ENCODE measurements at places on chromosomes 1 and 21.
A peak's percentile ranks its signal among the peaks of the same experiment; 100 is the strongest.

DNA sequence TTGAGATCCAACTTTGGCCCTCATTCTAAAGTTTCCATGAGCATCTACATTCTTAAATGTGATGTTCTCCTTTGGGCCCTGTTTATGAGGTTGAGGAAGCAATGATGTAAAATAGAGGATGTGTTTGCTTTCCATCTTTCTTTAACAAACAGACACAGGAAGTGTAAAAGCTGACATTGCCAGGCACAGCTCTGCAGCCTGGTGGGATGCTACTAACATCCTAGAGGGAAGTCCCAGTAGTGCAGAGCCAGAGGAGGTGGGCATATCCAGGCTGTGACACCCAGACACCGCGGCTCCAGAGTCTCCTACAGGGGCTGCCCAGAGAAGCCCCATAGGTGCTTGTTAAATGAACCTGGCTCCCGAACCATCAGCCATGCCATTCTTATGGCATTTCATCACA lies 16.2 kb downstream of the OLFML2B start:
- no peak for DNase-seq

DNA sequence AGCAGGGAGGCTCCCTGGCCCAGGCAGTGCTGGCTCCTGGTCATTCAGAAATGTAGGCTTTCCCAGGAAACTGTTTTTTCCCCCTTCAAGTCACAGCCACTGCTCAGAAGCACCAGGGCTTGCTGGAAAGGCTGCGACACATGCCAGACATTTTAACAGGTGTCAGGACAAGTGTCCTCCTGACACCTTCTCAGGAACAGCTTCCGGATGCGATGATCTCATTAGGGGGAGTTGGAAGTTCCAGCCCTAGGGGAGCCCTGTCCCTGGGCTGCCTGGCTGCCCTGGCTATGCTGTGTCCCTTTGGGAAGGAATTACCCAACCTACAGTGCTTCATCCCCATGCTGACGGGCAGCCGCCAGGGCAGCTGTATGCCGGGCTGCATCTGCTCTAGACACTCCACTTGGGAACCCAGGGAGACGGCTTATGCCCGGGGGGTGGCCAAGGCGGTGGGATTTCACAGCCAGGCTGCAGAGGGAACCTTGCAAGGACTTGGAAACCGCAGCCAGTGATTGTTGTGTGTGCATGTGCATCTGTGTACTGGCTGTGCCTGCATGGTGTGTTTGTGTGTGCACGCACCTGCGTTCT lies 41.8 kb downstream of the AJAP1 start:
- DNase-seq = no peak

GRCh38 chr1:199313444-199313843 lies 674.6 kb downstream of the PTPRC start:
- no peak for DNase-seq

GRCh38 chr1:71587961-71588360 lies 507.1 kb upstream of the ZRANB2 start:
- no peak for DNase-seq

DNA sequence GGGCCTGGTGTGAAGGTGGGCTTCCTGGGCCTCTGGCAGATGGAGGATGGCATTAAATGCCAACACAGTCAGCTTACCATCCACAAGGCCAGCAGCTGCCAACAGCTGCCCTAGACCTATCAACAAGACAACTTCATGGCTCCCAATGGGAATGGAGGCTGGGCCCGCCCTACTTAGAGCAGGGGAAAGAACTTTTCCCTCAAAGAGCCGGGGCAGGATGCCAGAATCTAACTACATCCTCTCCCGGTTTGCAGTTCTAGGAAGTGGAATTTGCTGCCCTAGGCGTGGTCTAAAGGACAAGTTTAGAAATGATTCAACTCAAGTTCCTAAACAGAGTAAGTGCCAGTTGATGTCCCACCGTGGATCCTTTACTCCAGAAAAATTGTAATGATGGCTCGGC lies 13.1 kb downstream of the ICMT start:
- DNase-seq = no peak

- no peak for DNase-seq
Measured at GRCh38 chr21:25891596-25891995, 156.8 kb downstream of the GABPA start.

GRCh38 chr1:53073868-53074311 lies 11.9 kb downstream of the PODN start:
- peak; percentile 50 for DNase-seq

DNA sequence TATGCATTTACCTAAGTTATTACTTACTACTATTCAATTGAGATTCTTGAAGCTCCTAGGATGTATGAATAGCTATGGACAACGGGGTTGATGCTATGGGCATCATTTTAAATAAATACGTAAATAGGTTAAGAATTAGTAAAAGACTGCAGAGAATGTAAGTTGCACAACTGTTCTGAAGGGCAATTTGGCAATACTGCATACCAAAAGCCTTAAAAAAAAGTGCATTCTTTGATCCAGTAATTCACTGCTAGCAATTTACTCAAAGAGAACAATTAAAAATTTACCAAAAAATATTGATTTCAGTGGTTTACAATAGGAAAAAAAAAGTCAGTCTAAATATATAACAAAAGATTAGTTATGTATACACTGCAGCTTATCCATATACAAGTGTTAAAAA lies 3.5 kb downstream of the ARPC5 start:
- DNase-seq = no peak

DNA sequence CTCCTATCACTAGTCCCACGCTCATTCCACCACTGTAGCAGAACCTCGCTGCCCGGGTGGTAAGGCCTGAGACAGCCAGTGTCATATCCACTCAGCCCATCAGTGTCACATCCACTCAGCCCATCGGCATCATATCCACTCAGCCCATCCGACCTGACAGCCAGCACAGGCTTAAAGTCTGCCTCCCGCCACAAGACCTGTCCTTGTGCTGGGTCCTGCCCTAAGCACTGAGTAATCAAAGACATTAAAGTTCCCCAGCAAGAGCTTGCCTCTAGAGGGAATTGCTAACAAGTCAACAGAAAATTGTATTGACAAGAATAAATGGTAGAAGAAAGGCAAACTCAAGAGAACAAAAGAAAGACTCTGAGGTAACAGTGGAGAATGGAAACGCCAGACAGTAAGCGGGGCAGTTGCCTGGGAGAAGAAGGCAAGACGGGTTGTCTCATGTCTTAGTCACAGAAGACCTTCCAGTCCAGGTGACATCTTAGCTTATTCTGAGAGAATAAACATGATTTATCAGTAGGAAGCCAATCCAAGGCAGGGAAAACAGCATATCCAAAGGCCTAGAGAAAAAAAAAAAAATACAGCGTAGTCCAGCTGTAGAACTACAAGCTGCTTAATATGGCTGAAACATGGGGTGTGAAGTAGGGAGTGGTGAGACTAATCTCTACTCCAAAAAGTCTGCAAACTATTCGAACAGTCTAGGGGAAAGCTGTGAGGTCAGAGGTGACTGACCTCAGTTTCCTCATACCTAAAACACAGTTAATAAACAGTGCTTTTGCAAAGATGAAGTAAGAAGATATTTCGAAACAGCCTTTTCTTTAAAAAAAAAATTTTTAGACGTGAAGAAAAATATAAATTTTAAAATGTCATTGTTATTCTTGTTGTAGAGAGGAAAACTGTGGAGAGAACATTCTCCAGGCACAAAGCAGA lies 1.1 kb downstream of the ITLN1 start:
- no peak for DNase-seq

DNA sequence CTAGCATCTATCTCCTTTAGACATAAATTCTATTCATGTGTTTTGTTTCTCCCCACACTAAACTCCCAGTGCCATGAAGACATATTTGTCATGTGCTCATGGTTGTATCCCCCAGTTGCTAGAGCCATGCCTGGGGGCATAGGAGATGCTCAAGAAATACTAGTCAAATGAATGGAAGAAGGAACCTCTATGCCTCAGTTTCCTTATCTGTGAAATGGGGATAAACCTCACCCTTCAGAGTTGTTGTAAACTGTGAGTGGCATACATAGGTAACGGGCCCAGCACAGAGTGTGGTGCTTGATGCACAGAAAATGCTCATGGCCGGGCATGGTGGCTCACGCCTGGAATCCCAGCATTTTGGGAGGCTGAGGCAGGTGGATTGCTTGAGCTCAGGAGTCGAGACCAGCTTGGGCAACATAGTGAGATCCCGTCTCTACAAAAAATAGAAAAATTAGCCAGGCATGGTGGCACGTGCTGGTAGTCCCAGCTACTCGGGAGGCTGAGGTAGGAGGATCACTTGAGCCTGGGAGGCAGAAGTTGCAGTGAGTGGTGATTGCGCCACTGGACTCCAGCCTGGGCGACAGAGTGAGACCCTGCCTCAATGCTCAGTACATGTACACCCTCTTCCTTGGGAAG lies 8.7 kb downstream of the LDLRAD2 start:
- DNase-seq = no peak

GRCh38 chr1:209728466-209728865 lies 23.8 kb downstream of the HSD11B1 start:
- no peak for DNase-seq

GRCh38 chr1:38009088-38009840 lies 3.3 kb upstream of the UTP11 start:
- DNase-seq = no peak

GRCh38 chr1:239140968-239141367 lies 245.4 kb upstream of the CHRM3 start:
- DNase-seq = no peak

- DNase-seq = no peak
Measured at GRCh38 chr21:30014886-30015285, 75.1 kb upstream of the GRIK1 start.

DNA sequence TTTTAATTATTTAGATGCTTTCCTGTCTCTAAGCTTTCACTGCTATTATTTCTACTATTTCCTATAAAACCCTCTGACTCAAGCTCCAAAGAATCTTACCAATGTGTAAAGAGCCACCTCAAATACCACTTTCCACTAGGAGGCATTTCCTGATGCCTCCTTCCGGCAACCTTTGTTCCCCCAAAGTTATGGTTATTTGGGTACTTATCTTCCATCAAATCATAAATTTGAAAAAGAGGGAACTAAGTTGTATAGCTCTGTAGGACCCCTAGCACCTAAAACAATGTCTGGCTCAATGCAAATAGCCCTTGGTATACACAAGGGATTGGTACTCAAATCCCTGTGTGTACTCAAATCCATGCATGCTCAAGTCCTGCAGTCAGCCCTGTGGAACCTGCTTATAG lies 79.6 kb downstream of the NME7 start:
- no peak for DNase-seq

- DNase-seq = no peak
Measured at GRCh38 chr1:16235944-16236510, 956 bp downstream of the CPLANE2 start.

- no peak for DNase-seq
Measured at GRCh38 chr1:234595899-234596298, 14.1 kb downstream of the IRF2BP2 start.

GRCh38 chr1:76198452-76198851 lies 123.9 kb downstream of the ST6GALNAC3 start:
- no peak for DNase-seq

DNA sequence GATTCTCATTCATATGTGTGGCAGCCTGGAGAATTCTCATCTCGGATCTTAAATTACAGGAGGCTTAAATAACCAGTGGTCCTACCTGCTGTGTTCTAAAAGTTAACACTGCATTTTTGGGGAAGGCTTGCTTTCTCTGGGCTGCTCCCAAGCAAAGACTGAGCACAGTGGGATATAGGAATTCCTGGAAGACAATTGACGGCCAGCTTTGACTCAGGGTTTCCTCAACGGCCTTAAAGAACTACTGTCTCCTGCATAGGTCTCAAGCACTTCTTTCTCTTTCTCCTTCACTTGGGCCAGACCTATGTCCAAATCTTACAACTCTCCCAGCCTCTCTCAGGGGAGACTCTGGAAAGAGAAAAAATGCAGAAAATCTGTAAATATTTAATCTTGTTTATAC lies 1.0 kb upstream of the KRTAP13-3 start:
- no peak for DNase-seq

DNA sequence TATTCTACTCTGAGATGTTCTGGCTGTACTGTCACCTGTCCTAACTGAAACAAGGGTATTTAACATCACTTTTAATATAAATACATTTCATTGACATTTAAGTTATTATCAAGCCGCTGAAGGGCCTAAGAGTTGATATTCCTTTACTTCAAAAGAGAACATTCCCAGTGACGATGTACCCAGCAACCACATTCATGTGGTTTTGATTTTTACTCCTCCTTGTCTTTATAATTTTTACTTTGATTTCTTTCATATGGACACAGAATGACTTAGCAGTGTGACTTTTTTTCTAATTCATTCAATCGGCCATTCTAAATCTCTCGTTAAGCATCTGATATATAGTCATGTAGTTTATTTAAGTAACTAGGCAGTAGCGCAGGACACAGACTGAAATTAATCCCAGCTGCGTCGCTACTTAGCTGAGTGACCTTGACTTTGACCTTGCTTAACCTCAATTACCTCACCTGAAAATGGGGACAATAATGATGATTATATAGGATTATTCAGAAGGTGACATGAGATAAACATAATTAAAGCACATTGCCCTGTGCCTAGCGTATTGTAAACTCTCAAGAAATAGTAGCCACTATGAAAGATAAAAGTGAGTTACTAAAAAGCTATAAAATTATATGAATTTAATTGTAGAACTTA lies 476.6 kb downstream of the SETD4 start:
- DNase-seq = no peak

DNA sequence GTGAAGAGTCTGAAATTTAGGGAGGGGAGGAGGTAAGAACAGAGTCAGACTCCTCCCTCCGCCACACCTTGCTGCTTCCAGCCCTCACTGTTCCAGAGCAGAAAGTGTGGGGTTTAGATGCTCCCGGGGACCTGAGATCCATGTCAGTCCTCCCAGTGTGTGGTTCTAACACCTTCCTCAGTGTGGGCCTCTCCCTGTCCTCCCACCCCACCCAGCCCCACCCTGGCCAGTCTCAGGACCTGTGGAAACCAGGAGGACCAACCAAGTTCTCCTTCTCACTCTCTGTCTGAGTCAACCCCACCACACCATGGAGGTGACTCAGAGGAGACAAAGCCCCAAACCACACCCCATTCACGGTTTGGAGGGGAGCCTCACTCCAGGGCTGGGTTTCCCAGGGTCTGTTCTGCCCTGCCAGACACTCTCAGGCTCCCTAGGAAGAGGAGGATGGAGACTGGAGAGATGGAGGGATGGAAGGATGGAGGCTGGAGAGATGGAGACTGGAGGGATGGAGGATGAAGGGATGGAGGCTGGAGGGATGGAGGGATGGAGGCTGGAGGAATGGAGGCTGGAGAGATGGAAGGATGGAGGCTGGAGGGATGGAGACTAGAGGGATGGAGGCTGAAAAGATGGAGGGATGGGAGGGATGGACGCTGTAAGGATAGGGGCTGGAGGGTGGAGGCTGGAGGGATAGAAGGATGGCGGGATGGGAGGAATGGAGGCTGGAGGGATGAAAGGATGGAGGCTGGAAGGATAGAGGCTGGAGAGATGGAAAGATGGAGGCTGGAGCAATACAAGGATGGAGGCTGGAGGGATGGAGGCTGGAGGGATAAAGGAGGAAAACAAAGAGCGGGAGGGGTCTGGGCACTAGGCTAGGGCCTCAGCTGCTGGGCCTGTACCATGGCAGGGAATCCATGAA lies 100.9 kb upstream of the RUNX3 start:
- DNase-seq = no peak

DNA sequence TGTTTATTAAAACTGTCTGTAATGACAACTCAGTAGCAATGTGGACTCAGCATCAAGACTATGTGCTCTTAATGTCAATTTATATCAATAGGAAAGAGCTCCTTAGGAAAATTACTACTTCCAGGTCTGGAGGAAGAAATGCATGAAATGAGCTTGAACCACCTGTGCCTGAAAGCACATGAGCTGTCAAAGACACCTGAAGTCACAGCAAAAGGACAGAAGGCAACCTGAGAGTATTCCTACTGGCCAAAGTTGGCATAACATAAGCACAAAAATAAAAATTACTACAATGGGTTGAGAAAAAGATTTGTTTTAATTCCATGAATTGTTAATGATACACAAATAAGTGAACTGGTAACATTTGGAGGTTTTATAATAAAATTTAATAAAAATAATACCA lies 13.4 kb upstream of the KRTAP7-1 start:
- DNase-seq = no peak
